ENCODE measurements at places on chromosomes 5 and 9. TPM values are rescaled to one million over a fixed set of nuclear protein-coding genes. Genes with fewer than 3 reads are reported as not detected.

Gene DIRAS2
- total RNA-seq, result 96.6 TPM

Gene ZDHHC11
- total RNA-seq, result 10.3 TPM

Gene DEPDC1B
- total RNA-seq, result 12.0 TPM

Gene LTC4S
- total RNA-seq, result 1.1 TPM

Gene PCDHB13
- 11.2 TPM for total RNA-seq

Gene NOXA1
- 4.2 TPM for total RNA-seq

Gene PRR7
- 4.8 TPM for total RNA-seq

Gene CATSPER3
- not detected for total RNA-seq

Gene PCDHA4
- total RNA-seq, result 7.1 TPM

Gene EPB41L4A
- total RNA-seq, result 39.2 TPM

All from camera-type eye (tissue), 1 donor.